ENCODE measurements at places on chromosomes 11 and 22.

DNA sequence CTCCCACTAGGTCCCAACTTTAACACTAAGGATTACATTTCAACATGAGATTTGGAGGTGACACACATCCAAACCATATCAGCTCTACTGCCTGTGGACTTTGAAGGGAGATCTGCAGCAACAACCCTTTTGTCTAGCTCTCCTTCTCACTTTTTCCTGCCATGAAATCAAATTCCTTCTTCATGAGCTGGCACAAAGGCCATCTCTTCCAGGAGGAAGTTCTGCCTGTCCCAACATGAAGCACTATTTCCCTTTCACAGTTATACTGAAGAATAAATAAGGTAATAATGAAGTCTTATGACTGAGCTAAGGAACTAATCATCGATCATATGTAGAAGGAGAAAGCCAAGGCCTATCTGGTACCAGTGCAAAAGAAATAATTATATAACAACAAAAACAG lies 253.5 kb upstream of the TENM4 start:
- no peak for DNase-seq

GRCh38 chr11:2555336-2555735 lies 110.5 kb downstream of the KCNQ1 start:
- no peak for DNase-seq

DNA sequence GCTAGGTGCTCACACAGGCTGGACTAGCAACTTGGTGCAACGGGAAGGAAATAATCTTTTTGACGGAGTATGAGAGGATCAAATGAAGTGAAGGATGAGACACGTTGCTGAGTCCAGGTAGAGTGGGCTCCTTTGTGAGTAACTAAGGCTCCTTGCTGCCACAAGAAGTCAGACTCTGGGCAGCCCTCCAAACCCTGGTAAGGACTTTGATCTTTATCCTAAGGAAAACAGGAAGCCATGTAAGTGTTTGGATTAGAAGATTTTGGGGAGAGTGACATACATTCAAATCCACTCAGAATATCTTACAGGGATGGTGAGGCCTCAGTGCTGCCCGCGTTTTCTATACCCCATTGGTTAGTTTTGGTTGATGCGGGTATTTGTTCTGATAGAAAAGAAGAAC lies 155.9 kb upstream of the RAG2 start:
- no peak for DNase-seq

GRCh38 chr11:15795378-15795777 lies 561.0 kb downstream of the SOX6 start:
- DNase-seq = no peak

GRCh38 chr11:17719028-17719937 lies at the start of gene MYOD1:
TSS of gene MYOD1 (plus strand) at chr11:17719571. CDS start at chr11:17719783, 212 bp downstream.
- DNase-seq = peak; percentile 62

DNA sequence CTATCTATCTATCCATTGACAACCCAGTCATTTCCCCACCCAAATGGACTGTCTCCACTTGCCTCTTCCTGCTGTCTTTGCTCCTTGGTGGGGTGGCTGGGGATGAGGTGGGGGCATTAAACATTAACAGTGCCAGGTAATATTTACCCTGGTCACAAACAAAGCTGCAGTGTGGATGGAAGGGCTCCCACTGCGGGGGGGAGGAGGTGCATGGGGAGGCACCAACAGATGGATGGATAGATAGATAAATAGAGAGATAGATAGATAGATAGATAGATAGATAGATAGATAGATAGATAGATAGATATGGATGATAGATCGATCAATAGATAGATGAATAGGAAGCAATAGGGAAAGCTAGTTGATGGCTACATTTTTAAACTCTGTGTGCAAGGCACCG lies 2.3 kb upstream of the FXYD2 start:
- DNase-seq = no peak

DNA sequence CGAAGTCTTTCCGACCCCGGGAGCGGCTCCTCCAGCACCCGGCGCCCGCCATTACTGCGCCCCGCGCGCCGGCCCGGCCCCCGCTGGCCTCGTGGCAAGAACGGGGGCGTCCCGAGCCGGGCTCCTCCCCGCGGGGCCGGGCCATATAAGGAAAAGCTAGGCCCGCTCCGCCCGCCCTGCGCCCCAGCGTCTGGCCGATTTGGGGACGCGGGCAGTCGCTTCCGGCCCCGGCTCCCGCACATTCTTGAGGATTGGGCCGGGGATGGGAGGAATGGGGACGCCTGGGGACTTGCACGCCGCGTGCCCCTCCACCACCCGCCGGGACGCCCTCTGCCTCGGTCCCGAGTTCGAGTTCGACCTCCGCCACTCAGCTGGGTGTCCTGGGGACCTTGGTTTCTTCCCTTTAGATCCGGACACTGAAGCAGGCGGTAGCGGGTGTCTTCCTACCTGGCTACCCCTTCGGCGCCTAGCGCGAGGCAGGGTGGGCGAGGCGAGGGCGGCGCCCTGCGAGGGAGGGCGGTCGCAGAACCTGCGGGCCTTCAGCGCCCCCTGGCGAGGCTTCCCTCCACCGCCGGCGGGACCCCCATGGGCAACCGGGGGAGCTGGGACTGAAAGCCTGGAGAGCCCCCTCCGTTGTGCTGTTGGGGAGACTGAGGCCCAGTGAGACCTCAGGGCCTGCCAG lies 3.8 kb downstream of the SMTN start:
- DNase-seq = no peak

GRCh38 chr22:31637891-31638618 lies 24.0 kb downstream of the PISD start:
- DNase-seq = no peak

- DNase-seq = no peak
These were observed 27.5 kb downstream of the CLPB start for GRCh38 chr11:72406540-72407527.

DNA sequence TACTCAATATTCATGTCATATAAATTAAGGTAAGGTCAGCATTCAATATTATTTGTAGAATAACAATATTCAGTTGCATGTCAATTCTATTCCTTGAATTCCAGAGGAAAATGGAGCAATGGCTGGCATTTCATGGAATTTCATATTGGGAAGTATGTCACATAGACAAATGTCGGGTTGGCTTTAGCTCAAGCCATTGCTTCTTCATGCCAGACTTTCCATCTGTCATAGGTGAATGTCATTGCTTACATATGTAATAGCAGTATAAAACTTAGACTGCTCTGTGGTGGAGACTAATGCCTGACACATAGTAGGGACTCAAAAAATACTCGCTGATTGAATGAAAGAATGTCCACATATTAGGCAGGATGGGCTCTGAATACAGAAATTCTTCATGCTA lies 509.6 kb upstream of the CHORDC1 start:
- no peak for DNase-seq

DNA sequence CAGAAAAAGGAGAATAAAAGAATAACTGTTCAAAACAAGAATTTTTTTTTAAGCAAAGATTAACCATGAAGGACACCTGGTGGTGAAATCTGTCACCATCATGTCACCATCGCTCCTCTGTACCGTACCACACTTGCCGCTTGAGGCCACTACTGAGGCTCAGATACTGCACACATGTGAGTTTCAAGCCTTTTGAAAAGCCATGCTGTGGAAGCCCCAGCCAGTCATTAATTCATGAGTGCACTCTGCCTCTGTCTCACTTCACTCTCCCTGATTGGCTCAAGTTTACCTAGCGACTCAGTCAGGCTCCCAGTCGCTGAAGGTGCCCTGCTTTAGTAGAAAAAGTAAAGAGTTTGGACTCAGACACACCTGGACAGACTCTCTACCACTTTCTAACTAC lies 6.6 kb upstream of the MS4A12 start:
- peak; percentile 39 for DNase-seq

- no peak for DNase-seq
These were observed 4.9 kb downstream of the CHRM4 start for GRCh38 chr11:46386674-46387073.

GRCh38 chr22:50443197-50443596 lies 31.6 kb downstream of the SBF1 start:
- no peak for DNase-seq

GRCh38 chr11:57359896-57360690 lies 20.9 kb downstream of the PRG3 start:
- DNase-seq = no peak

GRCh38 chr22:39097098-39098020 lies at the start of gene APOBEC3H:
TSS of gene APOBEC3H (plus strand) at chr22:39097244. CDS start at chr22:39100279, 3,035 bp downstream.
- DNase-seq = no peak

- DNase-seq = no peak
These were observed 26.6 kb upstream of the IL10RA start for GRCh38 chr11:117959438-117960149.

- no peak for DNase-seq
These were observed 689 bp downstream of the VSIG2 start for GRCh38 chr11:124751391-124751740.

DNA sequence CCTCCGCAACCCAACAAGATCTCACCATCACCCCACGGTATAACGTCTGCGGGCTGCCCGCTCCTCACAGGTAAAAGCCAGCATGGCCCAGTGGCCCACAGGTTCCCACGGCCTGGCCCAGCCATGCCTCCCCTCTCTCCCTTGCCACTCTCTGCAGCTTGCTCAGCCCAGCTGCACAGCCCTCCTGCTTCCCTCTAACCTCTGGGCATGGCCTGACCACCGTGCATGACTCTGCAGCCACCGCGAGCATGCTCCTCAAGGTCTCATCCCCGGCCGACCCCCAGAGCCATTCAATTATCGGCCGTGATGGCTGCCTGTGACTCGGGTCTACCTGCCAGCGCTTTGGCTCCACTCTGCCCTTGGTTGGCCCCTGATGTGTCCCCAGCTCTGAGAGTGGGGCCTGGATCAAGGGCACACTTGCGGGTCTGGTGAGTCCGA lies 185.5 kb downstream of the CTTN start:
- DNase-seq = no peak

- no peak for DNase-seq
These were observed 13.9 kb downstream of the OR5B3 start for GRCh38 chr11:58392746-58393145.

DNA sequence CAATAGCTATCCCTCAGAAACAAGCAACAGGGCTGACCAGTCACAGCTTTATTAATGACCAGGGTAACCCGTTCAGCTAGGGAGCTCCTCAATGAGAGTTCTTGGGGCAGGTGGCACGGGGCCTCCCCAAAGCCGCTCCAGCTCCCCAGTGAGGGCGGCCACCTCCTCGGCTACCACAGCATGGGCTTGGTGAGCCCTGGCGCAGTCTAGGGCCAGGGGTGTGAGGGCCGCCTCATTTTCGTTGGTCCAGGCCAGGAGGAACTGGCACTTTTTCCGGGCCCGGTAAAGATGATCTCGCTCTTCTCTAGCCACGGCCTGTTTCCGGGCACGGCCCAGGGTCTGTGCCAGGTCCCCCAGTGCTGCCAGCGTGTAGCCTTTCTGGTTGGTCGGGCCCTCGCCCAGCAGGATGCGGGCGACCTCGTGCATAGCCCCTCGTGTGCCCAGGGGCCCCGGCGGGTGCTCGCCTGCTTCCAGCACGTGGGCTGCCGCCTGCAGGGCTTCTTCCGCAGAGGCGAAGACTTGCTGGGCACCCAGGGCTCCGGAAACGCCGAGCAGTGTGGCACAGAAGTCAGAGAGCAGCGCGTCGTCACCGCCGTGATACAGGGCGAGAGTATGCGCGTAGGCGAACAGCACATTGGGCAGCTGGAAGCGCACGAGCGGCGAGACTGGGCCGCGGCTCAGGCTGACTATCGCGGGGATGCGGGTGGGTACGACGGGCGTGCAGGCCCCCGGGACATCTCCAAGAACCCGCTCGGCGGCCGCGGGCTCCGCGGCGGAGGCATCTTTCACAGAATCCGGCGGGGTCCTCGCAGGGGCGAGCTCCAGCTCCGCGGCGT lies 913 bp downstream of the ZNHIT2 start:
- DNase-seq = no peak

- no peak for DNase-seq
These were observed 53.4 kb upstream of the SPATA19 start for GRCh38 chr11:133898770-133899115.

- DNase-seq = no peak
These were observed 103.5 kb upstream of the TENM4 start for GRCh38 chr11:79544361-79544760.

DNA sequence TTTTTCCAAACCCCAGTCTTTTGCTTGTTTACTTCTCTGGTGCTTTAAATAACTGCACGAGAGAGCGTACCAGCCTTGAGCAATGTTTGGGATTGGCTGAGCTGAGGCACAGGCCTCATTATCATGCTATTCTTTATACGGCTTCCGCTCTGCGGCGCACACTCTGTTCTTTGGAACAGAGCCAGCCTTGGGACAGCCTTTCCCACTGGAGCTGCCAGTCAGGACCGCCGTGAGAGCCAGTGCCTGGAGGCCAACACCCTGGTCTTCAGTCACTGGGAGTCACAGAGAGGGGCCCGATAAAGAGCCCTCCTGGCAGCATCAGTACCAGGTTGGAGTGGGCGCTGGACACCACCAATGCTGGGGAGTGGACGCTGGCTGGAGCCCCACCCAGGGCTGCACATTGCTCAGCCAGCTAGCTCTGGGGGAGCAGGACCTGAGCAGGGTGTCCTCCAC lies 125.6 kb downstream of the BCR start:
- DNase-seq = no peak

GRCh38 chr11:74714904-74715303 lies 16.3 kb downstream of the CHRDL2 start:
- DNase-seq = no peak

- DNase-seq = no peak
These were observed 514.2 kb downstream of the NTM start for GRCh38 chr11:131884461-131885073.

DNA sequence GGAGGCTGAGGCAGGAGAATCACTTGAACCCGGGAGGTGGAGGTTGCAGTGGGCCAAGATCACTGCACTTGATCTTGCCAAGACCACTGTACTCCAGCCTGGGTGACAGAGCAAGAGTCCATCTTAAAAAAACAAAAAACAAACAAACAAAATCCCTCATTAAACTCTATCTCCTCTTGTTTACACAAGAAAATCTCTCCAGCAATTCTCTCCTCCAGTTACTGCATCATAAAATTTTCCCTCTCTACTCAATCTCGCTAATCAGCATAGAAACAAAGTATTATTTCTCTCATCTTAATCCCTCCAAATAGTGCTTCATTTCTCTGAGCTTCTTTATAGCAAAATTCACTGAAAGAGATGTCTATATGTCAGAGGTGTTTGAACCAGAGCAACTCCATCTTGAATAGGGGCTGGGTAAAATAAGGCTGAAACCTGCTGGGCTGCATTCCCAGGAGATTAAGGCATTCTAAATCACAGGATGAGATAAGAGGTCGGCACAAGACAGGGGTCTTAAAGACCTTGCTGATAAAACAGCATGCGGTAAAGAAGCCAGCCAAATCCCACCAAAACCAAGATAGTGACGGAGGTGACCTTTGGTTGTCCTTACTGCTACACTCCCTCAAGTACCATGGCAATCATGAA lies 19.8 kb downstream of the MTMR2 start:
- DNase-seq = no peak

- no peak for DNase-seq
These were observed 235.8 kb upstream of the PITPNB start for GRCh38 chr22:28154861-28155260.

- no peak for DNase-seq
These were observed 35.3 kb downstream of the NEU3 start for GRCh38 chr11:75024068-75024449.
